Occipital lobe (tissue), 3 donors: ENCODE measurements at places on chromosomes 11 and 22. TPM values are rescaled to one million over a fixed set of nuclear protein-coding genes. Genes with fewer than 3 reads are reported as not detected.

- DNase-seq, result no peak
Observed at GRCh38 chr11:20156876-20157613, 3.2 kb downstream of the DBX1 start.

The CLTCL1 gene
- total RNA-seq, result 11.1 TPM

DNA sequence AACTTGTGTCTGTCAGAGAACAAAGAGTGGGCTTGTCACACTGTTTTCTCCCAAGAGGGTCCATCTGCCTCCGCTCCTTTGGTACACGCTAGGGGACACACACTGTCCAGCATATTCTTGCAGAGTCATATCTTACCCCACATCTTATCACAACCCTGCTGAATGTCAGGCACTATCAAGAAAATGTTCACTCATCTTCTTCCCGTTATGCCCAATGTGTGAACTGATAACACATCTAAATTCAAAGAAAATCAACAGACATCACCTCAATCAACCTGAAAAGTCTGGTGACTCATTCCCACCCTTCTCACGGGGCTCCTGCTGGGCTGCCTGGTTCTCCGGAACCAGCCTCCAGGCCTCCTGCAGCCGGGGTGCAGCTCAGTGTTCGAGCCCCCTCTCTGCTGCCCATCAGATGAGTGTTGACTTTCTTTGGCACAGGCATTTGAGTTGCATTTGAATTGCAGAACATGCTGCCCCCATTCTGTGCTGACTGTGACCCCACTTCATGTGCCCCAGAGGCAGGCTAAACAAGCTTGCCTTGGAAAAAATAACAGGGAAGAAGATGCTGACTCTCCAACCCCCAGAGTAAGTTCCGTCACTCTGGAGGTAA, 19.4 kb downstream of the GRAP2 start:
- DNase-seq, result no peak

DNA sequence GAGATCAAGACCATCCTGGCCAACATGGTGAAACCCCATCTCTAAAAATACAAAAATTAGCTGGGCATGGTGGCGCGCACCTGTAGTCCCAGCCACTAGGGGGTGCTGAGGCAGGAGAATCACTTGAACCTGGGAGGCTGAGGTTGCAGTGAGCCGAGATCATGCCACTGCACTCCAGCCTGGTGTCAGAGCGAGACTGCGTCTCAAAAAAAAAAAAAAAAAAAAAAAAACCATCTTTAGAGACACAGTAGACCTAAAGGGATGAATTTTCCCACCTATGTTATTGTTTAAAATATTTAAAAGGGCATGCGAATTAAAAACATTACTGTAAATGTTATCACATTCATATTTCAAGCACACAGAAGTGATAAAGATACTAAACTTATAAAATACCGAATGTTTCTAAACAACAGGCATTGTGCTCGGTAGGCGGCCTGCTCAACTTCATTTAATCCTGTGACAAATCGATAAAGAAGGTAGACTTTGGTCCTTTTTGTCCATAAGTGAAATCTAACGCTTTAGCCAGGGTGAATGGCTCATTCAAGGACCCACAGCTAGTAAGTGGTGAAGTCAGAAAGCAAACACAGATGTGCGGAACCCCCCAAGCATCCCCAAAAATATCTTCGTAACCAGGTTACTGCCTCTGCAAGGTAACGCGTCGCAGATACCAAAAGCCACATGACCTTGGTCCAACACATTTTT, 16.1 kb downstream of the NCAPD3 start:
- no peak for DNase-seq

- DNase-seq, result no peak
Observed at GRCh38 chr11:40302669-40303068, 1156.8 kb downstream of the LRRC4C start.

- no peak for DNase-seq
Observed at GRCh38 chr11:60769811-60770210, 13.1 kb downstream of the MS4A15 start.

The APOL1 gene
- 1.4 TPM for total RNA-seq

DNA sequence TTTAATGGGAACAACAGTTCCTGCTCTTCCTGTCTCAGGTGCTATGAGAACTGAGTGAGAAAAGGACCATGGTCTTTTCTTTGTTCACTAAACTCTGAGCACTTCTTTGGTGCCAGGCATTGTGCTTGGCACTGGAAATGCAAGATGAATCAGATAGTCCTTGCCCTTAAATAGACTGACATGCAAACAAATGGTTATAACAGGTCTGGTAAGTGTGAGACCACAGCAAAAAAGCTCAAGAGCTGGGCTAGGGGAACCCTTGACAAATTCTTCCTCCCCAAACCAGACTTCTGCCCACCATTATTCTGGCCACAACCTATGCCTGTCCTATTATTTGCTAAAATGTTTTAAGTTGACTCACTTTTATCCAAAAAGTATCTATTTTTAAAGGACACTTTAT, 5.1 kb downstream of the SLC43A3 start:
- no peak for DNase-seq

DNA sequence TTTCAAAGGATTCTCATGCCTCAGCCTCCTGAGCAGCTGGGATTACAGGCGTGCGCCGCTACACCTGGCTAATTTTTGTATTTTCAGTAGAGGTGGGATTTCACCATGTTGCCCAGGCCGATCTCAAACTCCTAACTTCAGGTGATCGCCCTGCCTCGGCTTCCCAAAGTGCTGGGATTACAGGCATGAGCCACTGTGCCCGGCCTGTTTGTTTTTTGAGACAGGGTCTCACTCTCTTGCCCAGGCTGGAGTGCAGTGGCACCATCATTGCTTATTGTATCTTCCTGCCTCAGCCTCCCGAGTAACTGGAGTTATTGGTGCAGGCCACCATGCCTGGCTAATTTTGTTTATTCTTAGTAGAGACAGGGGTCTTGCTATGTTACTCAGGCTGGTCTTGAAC, 8.1 kb downstream of the FADS2 start:
- no peak for DNase-seq

DNA sequence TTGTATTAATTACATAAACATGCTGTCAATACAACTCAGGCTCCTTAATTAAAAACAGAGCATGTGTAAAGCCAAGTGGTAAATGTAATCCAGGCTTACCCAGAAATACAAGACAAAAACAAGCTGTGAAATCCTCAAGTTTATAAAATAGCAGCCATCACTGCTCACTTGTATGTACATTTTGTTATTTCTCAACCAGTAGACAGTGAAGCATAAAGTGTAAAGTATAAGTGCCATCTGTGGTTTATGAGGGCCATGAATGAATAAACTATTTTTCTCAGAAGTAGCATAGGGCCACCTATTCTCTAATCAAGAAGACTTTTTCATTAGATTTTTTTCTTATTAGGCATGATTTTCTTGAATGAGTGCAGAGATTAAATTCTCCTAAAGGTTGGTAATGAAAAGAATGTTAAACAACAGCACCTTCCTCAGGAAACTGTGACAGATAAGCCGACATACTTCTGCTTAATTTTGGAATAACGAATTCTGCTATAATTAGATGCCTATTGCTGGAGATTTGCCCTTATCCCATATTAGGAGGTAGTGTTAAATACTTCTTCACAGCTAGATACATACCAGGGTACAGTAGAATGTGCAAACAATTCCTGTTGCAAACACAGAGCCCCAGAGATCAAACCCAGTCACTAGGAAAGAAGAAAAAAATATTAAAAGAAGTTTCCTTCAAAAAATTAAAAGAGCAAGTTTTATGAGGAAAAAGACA, 13.0 kb downstream of the SLC5A12 start:
- no peak for DNase-seq

DNA sequence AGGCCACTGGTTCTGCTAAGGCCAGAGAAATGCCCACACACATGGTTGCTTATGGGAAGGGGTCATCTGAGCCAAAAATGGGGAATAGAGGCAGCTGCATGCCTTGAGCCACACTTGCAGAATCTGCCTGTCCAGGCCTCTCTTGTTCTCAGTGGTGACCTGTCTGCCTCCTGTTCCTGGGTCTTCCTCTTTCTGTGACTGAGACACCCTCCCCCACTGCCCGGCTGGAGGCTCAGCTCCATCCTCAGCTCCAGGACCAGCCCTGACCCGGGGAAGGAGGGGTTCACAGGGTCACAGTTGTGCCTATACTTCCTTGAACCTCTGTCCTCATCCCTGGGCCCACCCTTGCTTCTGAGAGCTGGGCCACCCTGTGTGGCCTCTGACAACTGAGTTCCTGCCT, 52.3 kb downstream of the CSF2RB start:
- no peak for DNase-seq

The NRGN gene
- total RNA-seq, result 2.7 TPM

The OR52I1 gene
- total RNA-seq, result not detected

DNA sequence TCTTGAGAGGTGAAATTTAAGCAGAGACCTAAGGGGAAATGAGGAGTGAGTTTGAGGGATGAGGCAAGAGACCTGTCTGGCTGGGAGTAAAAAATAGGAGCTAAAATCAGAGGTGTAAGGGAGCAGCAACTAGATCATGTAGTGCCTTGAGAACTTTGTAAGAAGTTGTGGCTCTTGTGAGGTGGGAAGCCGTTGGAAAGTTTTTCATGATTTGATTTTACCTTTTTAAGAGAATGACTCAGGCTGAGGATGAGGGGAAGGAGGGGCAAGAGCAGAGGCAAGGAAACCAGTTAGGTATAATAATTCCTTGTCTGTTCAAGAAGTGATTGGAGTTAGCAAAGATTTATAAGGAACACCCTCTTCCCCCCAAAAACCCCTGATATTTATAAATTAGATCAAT, 25.8 kb downstream of the QSER1 start:
- no peak for DNase-seq

The RELT gene
- total RNA-seq, result 1.6 TPM

DNA sequence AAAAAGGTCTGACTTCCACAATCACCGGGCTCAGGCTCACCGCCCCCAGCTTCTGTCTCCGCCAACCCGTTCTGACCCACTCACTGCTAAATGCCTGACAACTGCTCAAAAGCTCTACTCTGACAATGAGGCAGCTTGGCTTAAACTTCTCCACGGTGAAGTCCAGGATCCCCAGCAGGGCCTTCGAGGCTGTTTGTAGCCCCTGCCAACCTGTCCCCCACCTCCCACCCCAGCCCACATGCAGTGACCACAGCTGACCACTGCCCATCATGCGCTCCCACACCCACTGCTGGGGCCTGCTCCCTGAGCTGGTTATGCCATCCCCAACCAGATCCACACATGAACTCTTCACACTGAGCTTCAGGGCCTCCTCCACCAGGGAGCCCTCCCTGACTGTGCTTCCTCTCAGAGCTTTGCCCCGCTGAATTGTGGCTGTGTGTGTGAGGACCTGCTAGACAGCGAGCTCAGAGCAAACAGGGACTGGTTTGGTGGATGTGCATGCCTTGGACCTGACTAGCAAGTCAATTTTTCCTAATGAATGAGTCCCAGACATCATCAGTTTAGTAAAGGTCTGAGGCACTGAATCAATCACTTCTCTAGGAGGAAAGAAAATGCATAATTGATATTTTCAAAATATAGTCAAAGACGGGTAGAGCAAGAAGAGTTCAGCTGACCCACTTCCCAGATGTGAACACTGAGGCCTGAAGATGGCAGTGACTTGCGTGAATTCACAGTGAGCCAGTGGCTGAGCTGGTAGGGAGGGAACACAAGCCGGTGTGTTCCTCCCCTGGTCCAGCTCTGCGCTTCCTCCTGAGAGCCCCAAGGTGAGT, 7.7 kb downstream of the LRRC32 start:
- no peak for DNase-seq

DNA sequence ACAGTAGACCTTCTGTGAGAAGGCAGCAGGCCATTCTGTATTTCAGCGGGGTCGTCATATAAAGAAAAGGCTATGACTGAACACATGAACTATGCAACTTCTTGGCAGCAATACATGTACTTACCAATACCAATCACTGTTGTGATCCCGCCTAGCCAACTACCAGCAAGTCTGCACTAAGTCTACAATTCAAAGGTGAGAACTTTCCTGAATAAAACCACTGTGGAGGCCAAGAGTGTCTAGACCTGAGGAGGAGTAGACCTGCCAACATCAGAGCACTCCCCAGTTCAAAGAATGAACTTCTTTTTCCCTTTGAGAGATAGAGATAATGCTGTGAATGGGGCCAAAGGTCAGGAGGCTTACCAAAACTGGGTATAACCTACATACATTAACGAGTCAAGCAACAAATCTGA, 108.2 kb downstream of the SIK3 start:
- DNase-seq, result no peak

GRCh38 chr11:84866922-84867321, 760.2 kb downstream of the DLG2 start:
- DNase-seq, result no peak

DNA sequence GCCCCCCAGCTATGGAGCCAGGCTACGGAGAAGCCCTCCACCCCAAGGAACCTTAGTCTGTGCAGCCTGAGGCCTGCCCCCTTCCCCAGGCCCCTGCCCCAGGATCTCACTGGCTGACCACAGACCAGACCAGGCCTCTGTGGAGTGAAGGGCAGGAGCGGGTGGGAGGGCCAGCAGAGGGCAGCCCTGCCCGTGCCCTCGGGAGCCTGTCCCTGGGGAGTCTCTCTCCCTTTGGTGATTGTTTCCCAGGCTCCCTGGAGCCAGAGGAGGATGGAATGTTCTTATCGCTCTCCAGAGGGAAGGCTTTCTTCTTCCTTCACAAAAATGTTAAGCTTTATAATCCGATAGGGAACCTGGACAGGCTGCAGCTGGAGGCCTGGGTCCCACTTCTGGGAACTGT, 455.3 kb downstream of the SOX6 start:
- no peak for DNase-seq

DNA sequence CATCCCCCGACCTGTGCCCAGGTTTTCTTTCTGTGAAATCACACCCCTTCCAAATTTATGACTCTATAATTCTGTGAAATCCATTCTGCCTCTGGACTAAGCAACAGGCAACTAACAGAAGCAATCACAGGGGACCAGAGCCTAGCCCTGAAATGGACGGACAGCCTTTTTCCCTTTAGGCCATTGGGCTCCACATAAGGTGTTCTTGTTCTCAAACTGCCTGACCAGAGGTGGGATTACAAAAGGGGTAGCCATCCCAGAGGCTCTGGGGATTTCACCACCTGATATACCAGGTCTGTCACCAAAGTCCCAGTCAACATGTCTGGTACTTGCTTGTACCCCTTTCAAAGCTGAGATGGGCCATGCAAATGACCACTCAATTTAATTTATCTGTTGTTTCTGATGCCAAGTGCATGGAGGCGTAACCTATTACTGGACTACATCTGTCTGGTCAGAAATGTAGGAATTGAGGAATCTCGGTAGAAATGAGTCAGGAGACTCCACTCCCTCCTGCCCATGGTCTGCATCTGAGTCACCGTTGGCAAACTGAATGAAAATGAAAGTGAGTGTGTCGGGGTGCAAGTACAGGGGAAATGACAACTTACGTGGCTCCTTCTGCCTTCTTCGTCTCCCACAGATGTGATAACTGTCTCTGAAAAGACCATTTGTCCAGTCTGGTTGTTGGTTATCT, 10.2 kb downstream of the DKK3 start:
- no peak for DNase-seq

DNA sequence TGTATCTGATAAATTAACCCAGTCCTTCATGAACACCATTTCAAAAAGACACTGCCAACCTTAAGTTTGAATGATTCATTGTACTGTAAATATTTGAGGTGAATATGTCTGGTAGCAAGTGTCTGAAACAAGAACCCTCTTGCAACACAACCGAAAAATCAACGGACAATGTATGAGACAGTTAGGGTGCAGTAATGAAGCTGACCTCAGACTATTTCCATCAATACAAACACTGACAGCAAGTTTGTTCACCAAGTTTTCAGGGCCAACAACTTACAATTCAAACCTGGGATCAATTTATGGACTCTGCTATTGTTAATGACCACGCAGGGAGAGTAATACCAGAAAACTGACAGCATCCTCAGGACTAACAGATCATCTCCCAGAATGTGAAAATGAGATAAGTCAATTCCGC, 126.3 kb downstream of the CADM1 start:
- DNase-seq, result no peak
